ENCODE measurements at places on chromosomes 7 and 10. TPM values are rescaled to one million over a fixed set of nuclear protein-coding genes. Genes with fewer than 3 reads are reported as not detected.

The TRUB1 gene
- 28.2 TPM for total RNA-seq

DNA sequence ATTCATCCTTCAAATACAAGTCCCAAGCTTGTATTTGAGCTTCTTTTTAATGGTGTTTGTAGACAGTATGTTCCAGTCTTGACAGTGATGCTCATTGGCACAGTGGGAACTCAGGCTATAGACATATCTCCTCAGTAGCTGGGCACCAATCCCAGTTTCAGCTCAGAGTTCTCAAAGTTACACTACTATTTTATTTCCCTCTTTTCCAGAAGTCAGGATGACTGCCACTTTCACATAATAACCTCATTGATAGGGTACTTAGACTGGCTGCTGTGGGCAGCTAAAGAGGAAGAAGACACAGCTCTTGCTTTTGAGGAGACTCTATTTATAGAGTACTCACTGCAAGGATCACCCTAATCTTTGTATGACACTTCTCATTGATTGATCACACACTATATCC lies 2.4 kb downstream of the GBF1 start:
- peaks cover 5% of the 10 kb centered on the region for H3K36me3 ChIP-seq
- peaks cover 11% of the 10 kb centered on the region for H3K4me1 ChIP-seq
- peak; percentile 83 for DNase-seq

The AGR3 gene
- 1.5 TPM for total RNA-seq

The ADIRF gene
- total RNA-seq = 23.9 TPM

- H3K27ac ChIP-seq = no peak overlapping the region
- H3K36me3 ChIP-seq = no peaks in the 10 kb centered on the region
- no peak overlapping the region for H3K4me3 ChIP-seq
- no peaks in the 10 kb centered on the region for H3K27me3 ChIP-seq
Observed at GRCh38 chr7:51501620-51502019, 185.0 kb upstream of the COBL start.

The TWNK gene
- 6.5 TPM for total RNA-seq

GRCh38 chr10:86100581-86101061 lies 266.0 kb downstream of the GRID1 start:
- H3K36me3 ChIP-seq = no peaks in the 10 kb centered on the region
- no peaks in the 10 kb centered on the region for H3K27me3 ChIP-seq
- H3K4me3 ChIP-seq = no peak overlapping the region
- DNase-seq = no peak
- no peak overlapping the region for H3K27ac ChIP-seq
- peaks cover 25% of the 10 kb centered on the region for H3K4me1 ChIP-seq
